A549 treated with Mapracorat at 1 μM for 4 hours (cell line): ENCODE measurements at places on chromosomes 1 and 21. TPM values are rescaled to one million over a fixed set of nuclear protein-coding genes. Genes with fewer than 3 reads are reported as not detected.

Gene SLFNL1
- 0.04 TPM in 1 of 5 replicates, not detected in the others for total RNA-seq

Gene RAP1GAP
- total RNA-seq: 8.1 to 11.4 TPM (median 10.8 TPM) in 5 replicates

Gene GOLT1A
- total RNA-seq: 3.6 to 6.7 TPM (median 4.4 TPM) in 5 replicates

Gene B3GALT2
- total RNA-seq: not detected in 5 replicates

Gene F5
- 0.05 to 0.09 TPM (median 0.07 TPM) in 5 replicates for total RNA-seq

Gene ADAMTS1
- 0.05 to 0.34 TPM (median 0.08 TPM) in 5 replicates for total RNA-seq
